ENCODE measurements at places on chromosomes 6 and 20.

GRCh38 chr6:163750431-163751031 is 336.0 kb downstream of the QKI start:
- no peak for DNase-seq

GRCh38 chr6:30570263-30570662 is 979 bp upstream of the ABCF1 start:
- DNase-seq = no peak

DNA sequence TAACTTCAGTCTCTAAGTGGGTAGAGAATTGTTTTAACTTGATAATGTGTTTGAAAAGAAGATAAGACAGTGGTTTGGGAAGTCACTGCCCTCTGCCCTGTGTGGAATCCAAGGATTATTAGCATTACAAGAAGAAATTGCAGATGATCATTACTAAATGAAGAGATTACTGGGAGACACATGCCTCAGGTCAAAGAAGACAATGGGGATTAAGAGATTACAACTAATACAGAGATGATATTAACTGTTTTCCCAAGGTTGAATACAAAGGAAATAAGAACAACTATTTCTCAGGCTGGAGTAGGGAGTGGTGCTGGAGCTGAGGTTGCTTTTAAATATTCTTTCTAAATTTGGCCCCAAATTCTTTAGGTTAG is 166.0 kb downstream of the TRMT11 start:
- DNase-seq = peak; percentile 15

- DNase-seq = no peak
Measured at GRCh38 chr20:25223179-25223661, 24.7 kb upstream of the PYGB start.

DNA sequence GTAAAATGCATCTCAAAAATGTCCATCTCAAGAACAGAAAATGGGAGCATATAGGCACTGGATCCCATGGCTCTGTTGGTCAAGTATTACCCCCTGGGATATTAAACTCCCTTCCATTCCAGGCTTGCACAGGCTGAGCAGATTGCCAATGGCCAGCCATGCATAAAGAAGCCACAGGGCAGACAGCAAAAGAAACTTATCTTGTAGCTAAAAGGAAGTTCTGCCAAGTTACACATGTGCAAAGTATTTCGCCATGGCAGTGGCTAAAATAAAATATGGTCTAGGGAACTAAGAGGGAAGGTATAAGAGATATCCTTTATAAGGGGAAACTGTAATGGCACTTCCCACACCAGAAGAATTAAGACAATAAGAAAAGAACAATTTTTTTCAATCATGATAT is 415.6 kb upstream of the BTBD3 start:
- DNase-seq = no peak

- DNase-seq = no peak
Measured at GRCh38 chr6:80010288-80010687, 5.8 kb downstream of the TTK start.

GRCh38 chr6:73388433-73388799 is 6.2 kb upstream of the DDX43 start:
- DNase-seq = no peak

- DNase-seq = no peak
Measured at GRCh38 chr6:32868257-32868788, 14.3 kb downstream of the PSMB9 start.
